ENCODE measurements at places on chromosomes 5 and 9. TPM values are rescaled to one million over a fixed set of nuclear protein-coding genes. Genes with fewer than 3 reads are reported as not detected.
A peak's percentile ranks its signal among the peaks of the same experiment; 100 is the strongest.

DNA sequence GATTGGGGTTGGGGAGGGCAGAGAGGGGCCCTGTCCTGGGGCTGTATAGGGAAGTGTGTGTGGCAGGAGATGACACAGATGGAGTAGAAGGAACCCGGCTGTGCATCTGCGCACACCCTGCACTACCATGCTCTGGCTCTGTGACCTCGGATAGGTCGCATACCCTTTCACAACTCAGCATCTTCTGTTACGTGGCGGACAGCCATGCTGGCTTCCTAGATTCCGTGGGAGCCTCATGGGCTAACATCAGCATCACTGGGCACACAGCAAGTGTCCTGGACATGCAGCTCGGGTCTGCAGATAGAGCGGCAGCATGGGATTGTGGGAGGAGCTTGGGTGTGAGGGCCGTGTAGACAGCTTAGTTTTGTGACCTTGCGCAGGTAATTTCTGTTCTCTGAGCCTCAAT lies 9.2 kb downstream of the ARPC5L start:
- DNase-seq = no peak

DNA sequence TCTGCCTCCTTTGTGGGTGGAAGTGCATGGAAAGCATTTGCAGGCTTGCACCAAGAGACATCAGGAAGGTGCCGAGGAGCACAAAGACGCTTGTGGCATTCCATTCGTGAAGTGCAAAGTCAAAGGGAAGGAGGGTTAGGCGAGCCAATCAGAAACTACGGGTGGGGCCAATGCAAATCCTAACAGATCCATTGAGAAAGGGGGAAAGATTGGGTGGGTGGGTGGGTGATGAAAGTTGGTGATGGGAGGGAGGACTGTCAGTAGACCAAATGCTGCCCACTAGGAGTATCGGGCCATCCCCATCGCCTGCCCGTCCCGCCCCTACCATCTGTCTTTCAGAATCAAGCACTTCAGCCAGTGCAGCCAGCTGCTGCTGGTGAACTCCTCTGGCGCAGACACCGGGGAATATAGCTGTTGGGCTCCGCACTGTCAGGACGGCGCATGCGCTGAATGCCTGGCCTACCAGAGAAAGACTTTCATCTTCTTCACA lies 17.1 kb upstream of the ANXA6 start:
- peak; percentile 58 for DNase-seq

DNA sequence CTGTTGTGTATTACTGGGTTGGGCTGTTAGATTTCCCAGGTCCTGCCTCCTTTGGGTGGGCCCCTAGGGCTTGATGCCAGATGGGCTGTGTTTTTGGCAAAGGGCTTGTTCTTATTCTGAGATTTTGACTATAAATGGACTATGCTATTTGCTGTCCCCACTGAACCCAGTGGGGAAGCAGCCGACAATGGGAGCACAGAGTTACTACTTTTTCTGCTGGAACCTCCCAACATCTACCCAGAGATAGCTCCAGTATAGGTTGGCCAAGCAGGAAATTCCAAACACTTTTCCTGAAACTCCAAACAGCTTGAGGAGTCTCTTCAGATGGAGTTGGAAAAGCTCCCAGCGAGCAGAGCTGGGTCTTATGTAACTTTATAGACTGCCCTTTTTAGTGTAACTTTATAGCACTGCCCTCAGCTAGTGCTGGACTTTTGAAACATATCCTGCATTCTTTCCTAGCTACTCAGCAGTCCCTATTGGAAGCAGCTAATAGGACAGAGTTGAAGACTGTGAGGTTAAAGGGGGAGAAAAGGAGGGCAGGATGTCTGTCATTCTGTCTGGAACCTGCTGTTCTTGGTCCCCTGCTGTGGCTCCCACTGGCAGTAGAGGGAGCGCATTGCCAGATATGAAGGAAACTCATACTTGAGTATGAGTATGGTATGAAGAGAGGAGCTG lies 21.0 kb downstream of the RUSC2 start:
- peak; percentile 73 for DNase-seq

Gene WHRN
- total RNA-seq = 80.5 TPM

Gene FOXD4
- total RNA-seq = not detected

Gene JAKMIP2
- 13.3 TPM for total RNA-seq

Gene CDH6
- total RNA-seq = 1.9 TPM
